ENCODE measurements at places on chromosomes 4 and X. TPM values are rescaled to one million over a fixed set of nuclear protein-coding genes. Genes with fewer than 3 reads are reported as not detected.

GRCh38 chr4:141501931-141502330 is 134.5 kb upstream of the IL15 start:
- DNase-seq, result peak; percentile 11

DNA sequence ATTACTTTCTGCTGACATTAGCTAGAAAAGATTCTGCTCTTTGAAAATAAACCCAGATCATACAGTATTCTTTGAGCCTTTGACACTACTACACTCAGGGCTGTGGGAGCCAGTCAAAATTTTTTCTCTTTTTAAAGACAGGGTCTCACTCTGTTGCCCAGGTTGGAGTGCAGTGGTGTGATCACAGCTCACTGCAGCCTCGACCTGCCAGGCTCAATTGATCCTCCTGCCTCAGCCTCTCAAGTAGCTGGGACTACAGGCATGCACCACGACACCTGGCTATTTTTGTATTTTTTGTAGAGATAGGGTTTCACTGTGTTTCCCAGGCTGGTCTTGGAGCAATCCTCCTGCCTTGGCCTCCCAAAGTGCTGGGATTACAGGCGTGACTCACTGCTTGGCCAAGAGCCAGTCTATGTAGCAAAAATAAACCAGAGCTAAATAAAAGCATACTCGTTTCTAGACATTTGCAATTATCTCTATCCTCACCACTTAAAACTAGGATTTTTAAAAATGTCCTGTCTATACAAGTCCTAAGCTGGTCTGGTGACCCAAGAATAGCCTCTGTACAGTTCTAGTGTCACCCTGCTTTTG is 43.2 kb downstream of the AKAP4 start:
- DNase-seq, result peak; percentile 1

DNA sequence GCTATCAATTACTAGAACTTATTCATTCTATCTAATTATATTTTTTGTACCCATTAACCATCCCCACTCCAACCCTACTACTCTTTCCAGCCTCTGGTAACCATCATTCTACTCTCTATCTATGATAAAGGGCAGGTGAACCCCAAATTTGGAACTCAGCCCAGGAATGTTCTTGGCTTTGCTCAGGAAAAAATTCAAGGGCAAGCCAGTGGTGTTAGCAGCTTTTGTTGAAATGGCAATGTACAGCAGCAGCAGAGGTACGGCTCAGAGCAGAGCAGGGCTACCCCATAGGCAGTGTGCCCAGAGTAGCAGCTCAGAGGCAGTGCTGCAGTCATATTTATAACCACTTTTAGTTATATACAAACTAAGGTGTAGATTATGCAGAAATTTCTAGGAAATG is 138.2 kb downstream of the RNF150 start:
- DNase-seq, result no peak

GRCh38 chr4:131296192-131296591 is 1852.9 kb upstream of the PCDH10 start:
- DNase-seq, result no peak

- DNase-seq, result no peak
Measured at GRCh38 chrX:149208307-149208706, 296.8 kb downstream of the IDS start.

Gene KCNIP4
- total RNA-seq, result not detected

DNA sequence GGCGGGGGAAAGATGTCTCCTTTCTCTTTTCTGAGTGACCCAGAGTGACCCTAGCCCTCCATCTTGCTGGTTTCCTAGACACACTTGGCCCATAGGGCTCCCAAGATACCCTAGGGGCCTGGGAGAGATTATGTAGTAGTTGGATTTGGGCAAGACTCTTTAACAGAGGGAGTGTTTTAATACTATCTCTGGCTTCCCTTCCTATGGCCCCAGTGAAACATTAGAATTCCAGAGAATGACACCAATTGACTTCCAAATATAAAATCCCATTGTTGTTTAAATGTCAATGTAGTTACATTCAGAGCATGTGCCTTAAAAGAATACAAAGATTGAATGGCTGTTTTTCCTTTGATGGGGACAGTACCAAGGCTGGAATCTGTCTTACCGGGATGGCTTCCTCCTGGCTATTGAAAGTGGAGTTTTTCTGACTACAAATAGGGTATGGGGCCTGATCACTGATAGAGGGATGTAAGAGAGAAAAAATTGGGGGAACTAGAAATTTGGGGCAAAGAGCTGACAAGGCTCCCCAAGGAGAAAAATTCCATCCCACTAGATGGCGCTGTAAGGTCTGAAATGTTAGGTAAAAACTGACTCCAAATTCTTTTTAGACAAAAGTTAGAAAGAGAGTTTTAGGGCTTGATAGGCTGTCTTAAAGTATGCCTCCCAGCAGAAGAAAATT is 10.7 kb downstream of the TENT5D start:
- DNase-seq, result no peak

GRCh38 chr4:80237992-80238391 is 28.5 kb upstream of the FGF5 start:
- DNase-seq, result peak; percentile 93

DNA sequence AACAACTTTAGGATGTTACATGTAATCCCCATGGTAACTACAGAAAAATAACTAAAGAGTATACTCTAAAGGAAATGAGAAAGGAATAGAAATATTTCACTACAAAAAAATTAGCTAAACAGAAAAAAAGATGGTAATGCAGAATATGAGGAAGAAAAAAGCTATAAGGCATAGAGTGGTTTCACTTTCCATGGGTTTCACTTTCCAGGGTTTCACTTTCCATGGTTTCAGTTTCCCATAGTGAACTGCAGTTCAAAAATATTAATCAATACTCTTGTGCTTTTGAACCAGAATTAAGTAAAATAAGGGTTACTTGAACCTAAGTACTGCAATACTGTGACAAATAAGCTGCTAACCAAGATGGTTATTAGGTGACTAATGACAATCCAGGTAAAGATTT is 42.0 kb downstream of the NPFFR2 start:
- DNase-seq, result no peak

Gene DACH2
- not detected for total RNA-seq

Gene AVPR2
- not detected for total RNA-seq

GRCh38 chrX:20596856-20597255 is 330.1 kb upstream of the RPS6KA3 start:
- no peak for DNase-seq

Gene MAGEA3
- total RNA-seq, result 247 TPM

DNA sequence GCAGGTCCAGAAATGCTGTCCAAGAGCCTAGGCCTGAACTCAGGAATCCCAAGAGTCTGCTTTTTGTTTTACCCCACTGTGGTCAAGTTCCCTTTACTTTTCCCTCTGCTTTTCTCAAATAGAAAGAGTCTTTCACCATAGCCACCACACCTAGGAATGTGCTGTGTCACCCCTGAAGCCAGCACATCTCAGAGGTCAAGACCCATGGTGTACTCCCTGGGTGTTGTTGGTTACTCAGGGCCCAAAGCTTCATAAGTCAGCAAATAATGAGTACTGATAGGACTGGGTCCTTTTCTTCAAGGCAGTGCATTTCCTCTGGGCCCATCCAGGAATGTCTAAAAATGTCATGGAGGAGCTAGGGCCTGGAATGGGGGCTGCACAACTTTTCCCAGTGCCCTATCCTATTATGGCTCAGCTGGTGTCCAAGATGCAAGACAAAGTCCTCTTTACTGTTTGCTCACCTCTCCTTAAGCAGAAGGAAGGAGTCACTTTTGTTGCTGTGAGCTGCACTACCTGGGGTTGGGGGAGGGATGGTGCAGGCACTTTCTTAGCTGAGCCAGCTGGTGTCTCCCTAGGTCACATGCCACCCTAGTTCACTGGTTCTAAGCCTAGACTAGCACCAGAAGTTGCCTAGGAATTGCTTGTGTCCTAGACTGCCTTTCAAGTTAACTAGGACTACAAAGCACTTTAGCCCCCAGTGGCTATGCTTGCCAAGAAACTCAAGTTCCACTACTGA is 62.4 kb upstream of the RXFP1 start:
- peak; percentile 10 for DNase-seq

Gene ARAF
- total RNA-seq, result 32.4 TPM

Gene RELL1
- total RNA-seq, result 36.5 TPM

- DNase-seq, result peak; percentile 27
Measured at GRCh38 chrX:31508338-31508737, 436.5 kb upstream of the FTHL17 start.

GRCh38 chr4:175671491-175671934 is 140.6 kb downstream of the GPM6A start:
- no peak for DNase-seq

GRCh38 chr4:10172278-10172921 is 55.8 kb upstream of the WDR1 start:
- DNase-seq, result no peak

- DNase-seq, result peak; percentile 40
Measured at GRCh38 chr4:38663090-38663800, 754 bp upstream of the KLF3 start.

GRCh38 chr4:118911238-118911703 is 22.6 kb downstream of the SYNPO2 start:
- no peak for DNase-seq

GRCh38 chrX:53471346-53471745 is 37.2 kb upstream of the HSD17B10 start:
- no peak for DNase-seq

- no peak for DNase-seq
Measured at GRCh38 chr4:121073004-121073435, 685 bp upstream of the NDNF start.

DNA sequence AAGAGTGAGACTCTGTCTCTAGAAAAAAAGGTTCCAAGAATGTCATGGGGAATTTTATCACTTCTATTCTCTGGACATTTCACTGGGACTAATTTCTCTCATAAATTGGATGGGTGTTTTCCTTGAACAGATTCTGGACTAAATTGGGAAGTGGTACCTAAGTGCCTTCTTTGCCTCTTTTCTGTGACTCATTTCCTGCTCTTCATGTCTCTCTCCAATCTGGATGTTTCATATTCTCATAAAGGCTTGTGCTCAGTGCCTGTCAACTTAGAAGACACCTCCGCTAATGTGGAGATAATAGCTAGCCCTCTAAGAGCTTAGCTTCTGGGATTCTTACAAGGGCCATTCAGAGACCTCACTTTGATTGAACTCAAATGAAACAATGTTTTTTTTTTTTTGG is 38.0 kb upstream of the IGFBP7 start:
- peak; percentile 46 for DNase-seq

GRCh38 chr4:40484346-40485090 is 145.1 kb downstream of the RBM47 start:
- DNase-seq, result peak; percentile 69

Gene PFKFB1
- total RNA-seq, result not detected

DNA sequence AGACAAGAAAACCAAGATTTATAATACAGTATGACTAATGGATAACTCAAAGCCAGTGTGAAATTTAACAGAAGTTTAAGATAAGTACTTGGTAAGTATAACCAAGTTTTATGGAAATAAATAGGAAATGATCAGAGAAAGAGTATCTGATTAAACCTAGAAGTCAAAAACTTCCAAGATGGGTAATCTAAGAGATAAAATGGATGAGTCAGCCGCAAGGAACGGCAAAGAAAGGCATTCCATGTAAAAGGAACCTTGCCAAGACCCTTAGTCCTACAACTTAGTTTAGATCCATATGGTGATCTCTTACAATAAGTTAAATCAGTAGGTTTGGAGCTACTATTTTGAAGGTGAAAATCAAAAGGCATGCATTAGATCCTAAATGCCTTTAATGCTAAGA is 34.8 kb downstream of the LIN54 start:
- no peak for DNase-seq

Gene PDZD11
- total RNA-seq, result 68.4 TPM

DNA sequence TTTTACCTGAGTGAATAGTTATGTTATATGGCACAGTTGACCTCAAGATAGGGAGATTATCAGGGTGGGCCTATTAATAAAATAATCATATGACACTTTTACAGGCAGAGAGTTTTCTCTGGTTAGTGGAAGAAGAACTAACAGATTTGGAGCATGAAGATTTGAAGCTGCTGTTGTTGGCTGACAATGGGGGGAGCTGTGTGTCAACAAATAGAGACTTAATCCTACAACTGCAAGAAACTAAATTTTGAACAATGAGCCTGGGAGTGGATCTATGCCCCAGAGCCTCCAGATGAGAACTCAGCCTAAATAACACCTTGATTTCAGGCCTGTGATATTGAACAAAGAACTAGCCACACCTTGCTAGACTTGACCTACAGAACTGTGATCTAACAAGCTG is 7.2 kb upstream of the CCSER1 start:
- DNase-seq, result no peak

- no peak for DNase-seq
Measured at GRCh38 chr4:13464973-13465372, 19.2 kb downstream of the RAB28 start.

- peak; percentile 17 for DNase-seq
Measured at GRCh38 chr4:140343303-140343702, 30.1 kb upstream of the SCOC start.

GRCh38 chr4:110208419-110208818 is 10.0 kb upstream of the ELOVL6 start:
- peak; percentile 13 for DNase-seq

DNA sequence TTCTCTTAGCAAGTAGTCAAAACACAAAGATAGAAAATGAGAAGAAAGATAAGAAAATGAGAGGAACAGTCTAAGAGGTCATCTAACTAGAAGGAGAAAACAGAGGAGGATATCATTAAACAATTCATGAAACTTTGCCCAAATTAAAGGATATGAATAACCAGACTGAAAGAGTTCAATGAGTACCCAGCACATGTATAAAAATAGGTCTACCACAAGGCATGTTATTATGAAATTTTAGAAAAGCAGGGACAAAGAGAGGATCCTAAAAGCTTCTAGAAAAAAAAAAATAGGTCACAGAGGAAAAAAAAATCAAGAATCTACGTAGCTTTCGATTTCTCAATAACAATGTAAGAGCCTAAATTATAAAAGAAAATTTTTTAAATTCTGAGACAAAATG is 118.5 kb downstream of the WDFY3 start:
- no peak for DNase-seq

Gene APELA
- total RNA-seq, result not detected

Data from HT1080 (cell line).